ENCODE measurements at places on chromosomes 1 and 21.

DNA sequence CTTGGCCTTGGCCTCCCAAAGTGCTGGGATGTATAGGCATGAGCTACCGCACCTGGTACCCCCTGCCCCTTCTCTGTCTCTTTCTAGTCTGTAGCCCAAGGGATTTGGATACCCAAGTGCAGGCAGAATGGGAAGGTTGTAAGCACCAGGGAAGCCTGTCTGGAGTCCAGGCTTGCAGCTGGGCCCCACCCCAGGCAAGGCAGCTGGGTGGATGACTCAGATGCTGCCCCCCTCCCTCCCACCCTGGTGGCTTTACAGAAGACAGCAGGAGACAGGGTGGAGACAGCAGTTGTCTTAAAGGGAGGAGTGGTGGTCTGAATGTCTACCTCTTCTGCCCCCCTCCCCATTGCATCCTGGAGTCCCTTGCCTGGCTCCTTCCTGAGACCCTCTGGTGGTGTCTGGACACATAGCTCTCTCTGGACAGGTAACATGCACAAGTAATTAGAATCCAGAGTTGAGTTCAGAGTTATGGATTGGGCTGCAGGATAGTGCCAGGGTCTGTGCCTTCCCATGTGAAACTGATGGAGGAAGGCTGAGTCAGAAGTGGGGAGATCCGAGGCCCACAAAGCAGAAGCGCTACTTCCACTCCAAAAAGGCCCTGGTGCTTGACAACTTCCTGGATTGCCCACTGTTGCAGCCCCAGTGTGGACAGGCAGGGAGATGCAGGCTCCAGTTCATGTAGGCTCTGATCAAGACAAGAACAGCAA, 5.1 kb downstream of the LMNA start:
- DNase-seq: no peak

GRCh38 chr1:28984311-28984684, 69.9 kb downstream of the EPB41 start:
- no peak for DNase-seq

GRCh38 chr1:110676970-110677369, 2.2 kb upstream of the KCNA3 start:
- no peak for DNase-seq

GRCh38 chr1:223707256-223708000, 4.9 kb upstream of the CAPN2 start:
- DNase-seq: peak; percentile 76

- peak; percentile 67 for DNase-seq
Measured at GRCh38 chr1:200888349-200888838, 6.3 kb upstream of the INAVA start.

GRCh38 chr1:201310986-201311355, 27.7 kb downstream of the PKP1 start:
- DNase-seq: no peak

DNA sequence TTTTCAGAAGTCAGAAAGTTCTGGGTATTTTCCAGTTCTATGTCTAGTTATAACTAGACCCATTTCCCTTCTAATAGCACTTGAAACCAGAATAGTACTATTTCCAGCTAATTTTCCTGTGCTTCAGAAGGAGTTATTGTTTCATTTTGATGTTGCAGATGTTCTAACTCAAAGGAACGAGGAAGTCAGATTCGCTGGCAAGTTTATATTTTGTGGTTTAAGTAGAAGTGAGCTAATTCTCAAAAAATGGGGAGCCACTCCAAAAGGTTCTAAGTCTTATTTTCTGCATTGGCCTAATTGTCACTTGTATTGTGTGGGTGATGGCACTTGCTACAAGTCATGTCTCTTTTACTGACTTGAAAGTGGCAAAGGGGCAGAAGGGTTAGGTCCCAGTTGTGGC, 18.1 kb downstream of the CCDC185 start:
- DNase-seq: no peak

DNA sequence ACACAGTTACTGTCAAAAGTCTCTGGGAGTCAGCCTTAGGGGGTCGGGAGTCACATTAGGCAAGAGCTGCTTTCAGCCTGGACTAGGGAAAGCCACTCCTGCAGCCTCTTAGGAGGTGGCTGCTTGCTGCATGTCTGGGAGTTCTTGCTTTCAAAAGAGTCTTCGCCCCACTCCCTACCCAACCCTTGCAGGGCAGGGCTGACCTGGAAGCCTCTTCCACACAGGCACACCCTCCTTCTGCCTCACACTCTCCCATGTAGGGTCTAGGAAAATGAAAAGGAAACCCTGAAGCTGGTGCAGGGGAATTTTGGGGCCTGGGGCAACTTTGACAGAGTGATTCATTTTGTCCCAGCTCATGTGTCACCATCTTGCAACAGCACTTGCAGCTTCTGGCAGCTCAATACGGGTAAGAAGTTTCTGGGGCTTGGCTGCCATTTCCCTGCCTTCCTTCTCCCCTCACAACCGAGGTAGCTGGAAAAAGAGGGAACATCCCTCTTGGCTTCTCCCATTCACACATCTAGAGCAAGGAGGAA, 37.3 kb downstream of the KCND3 start:
- no peak for DNase-seq

GRCh38 chr1:63799820-63800219, 26.0 kb downstream of the ROR1 start:
- DNase-seq: no peak

DNA sequence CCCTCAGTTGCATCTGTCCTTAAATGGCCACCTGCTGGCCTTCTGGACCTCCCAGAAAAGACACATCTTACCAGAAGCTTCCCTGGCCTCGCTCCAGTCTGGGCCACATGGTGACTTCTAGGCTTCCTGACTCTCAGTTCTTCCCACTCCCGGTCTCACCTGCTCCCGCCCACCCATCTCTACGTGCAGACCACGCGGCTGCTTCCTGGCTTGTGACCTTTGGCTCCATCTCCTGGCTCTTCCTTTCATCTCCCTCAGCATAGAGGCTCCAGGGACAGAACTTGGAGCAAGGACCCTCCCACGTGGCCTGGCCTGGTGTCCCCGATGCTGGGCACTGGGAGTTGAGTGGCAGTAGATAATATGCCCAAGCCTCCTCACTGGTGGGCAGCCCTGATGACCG, 124.9 kb upstream of the IRF2BP2 start:
- peak; percentile 72 for DNase-seq

DNA sequence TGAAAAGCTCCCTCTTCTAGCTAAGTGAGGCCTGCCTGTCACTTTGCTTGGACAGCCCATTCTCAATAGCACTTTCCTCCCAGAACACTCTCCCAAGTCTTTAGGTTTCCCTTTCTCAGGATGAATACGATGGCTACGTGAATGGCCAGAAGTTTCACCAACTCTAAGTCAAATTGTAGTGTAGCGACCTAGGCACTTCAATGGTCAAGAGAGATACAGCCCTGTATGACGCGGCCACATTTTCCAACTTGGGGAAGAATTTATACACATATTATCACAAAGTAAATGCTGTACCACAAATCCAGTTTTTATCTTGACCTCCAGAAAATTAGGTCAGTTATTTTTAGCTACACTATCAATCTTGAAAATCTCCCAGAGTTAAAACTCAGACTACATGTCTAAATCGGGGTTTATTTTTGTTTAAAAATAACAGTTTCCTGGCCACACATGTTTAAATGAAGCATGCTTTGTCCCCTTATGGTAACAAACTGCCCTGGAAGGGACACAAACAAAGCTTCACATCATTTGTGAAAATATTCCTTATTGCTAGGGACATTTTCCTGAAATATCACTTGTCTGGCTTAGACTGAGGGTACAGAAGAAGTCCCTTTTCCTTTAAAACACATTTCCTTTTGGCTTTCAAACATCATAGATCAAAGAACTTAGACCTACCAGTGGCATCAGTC, 192.6 kb downstream of the GABPA start:
- no peak for DNase-seq

- DNase-seq: no peak
Measured at GRCh38 chr21:38376235-38376634, 119.4 kb downstream of the KCNJ15 start.

GRCh38 chr1:201126832-201127754, at the start of gene ASCL5:
Gene ASCL5 (minus strand): TSS chr1:201127184. CDS start chr1:201115372, 11,812 bp downstream.
- DNase-seq: peak; percentile 72

GRCh38 chr1:64194168-64195080, 9.0 kb upstream of the UBE2U start:
- DNase-seq: no peak

- DNase-seq: no peak
Measured at GRCh38 chr1:196660272-196660671, 8.4 kb downstream of the CFH start.

DNA sequence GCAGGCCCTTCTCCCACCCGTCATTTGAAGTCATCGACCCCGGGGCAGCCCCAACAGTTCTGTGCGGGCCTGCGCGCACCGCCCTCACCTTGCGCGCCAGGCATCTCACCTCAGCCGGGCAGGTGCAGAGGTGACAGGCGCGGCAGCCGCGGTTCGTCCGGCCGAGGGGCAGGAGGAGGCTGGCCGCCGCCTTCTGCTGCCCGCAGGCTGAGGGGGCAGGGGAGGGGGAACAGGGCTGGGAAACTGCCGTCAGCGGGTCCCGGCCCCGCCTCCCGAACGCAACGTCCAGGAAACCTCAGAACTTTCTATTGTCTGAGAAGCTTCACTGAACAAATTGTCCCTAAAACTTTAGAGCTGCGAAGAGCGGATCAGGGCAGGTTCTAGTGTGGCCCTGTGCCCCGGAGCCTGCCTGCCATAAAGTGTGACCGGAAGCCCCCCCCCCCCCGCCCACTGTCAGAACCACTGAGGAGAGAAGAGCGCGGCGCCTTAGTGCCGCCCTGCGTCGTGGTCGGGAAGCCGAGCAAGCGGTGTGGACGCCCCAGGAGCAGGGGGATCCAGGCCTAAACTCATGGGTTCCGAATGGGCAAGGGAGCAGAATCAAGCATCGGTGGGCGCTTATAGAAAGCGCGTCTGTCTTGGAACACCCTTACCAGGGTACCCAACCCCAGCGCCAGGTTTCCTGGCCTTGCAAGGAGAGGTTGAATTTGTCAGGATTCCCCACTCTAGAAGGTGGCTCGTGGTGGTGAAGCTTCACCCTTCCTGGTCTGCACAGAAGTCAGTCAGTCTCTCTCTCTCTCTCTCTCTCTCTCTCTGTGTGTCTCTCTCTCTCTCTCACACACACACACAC, 13.3 kb upstream of the TBX15 start:
- no peak for DNase-seq

DNA sequence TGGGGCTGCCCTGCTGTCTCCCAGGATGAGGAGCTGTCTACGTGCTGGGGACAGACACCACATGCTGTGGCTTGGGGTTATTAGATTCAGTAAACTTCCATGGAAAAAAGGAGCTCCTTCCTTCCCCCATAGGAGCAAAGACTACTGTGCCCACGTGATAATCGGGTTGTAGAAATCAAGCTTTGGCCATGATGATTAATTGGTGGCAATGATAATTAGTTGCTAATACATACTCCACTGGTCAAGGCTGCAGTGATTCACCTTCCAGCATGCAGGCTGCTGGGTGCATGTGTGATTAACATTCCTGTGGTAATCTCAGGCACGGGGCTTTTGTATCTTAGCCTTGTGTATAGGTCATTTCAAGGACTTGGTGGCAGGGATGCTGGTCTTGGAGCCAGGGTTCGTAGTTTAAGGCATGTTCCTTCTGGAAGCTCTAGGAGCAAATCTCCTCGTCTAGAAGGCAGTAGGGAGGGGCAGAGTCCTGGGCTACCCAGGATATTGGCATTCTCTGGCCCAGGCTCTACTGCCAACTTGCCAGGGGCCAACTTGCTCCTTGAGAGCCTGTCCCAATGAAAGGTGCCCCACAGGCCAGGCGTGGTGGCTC, 41.4 kb downstream of the TMCO4 start:
- no peak for DNase-seq

DNA sequence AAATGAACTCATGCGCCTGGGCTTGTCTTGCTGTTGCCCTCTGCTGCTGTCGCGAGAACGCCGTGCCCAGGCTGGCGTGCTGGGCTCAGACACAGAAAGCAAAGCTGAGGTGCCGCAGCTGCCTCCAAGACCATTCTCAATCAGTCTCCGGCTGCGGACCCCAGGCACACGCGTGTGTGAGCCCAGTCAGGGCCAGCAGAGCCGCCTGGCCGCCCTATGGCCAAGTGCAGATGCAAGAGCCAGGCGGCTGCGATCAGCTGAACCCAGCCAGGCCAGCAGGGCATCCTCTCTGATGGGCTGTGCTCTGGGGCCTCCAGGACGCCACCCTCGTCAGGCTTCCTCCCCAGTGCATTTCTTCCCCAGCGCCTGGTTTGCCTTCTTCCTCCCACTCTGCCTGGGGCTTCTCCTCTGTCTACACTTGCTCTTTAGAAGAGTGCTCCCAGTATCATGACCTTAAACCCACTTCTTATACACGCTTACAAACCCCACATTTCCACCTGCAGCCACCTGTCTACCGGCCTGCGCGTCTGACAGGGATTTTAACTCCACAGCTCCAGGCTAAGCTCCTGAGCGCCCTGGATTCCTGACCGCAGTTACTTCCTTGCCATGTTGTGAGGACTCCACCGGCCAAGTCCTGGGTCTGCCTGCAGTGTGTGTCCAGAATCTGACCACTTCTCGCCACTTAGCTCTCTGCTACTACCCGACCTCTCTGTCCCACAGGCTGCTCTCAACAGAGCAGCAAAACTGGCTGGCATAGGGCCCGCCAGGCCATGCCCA, 21.7 kb upstream of the LRRC47 start:
- DNase-seq: no peak

DNA sequence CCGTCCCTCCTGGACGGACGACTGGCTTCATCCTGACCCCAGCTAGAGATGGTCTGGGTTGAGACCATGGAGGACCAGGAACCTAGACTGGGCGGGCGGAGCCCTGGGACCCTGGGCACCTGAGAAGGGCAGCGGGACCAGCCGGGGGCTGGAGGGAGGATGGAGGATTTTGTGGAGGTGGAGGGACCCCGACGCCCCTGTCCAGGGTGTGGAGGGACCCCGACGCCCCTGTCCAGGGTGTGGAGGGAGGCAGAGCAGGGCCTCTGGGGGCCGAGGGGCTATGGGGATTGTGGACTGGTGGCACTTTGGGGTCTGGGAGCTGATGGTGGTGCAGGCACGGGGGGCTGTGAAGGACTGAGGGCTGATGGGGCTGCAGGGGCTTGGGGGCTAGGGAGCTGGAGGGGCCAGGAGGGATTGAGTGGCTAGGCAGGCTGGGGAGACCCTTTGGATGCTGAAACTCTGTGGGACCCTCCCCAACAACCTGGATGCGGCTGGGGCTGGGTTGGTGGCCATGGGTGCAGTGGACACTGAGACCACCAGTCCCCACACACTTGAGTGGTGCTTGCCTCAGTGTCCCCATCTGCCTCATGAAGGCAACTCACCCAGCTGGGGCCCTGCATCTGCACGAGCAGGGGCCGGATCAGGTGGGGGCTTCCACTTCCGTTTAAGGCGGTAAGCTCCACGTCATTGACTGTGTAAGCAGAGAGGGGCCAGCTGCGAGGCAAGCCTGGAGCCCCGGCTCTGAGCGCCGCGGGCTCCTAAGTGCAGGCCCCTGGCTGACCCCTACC, 7.4 kb downstream of the GJC2 start:
- no peak for DNase-seq

- no peak for DNase-seq
Measured at GRCh38 chr1:56686169-56686568, 41.1 kb downstream of the PRKAA2 start.

DNA sequence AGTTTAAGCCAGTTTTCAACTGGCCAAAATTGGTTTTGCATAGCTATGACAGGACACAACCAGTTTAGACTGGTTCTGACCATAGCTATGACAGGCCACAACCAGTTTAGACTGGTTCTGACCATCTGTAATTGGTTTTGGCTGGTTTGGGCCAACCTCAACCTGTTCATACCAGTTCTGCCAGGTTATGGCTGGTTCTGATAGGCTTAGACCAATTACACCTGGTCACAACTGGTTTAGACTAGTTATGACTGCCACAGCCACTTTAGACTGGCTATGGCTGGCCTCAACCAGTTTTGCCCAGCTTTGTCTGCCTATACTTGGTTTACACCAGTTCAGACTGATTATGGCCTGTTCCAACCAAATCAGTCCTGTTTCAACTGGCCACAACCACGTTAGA, 353.2 kb upstream of the CAMK1G start:
- DNase-seq: no peak
